ENCODE measurements at places on chromosomes 5 and 9.

GRCh38 chr5:54146916-54147315 is 163.5 kb downstream of the ARL15 start:
- H3K4me1 ChIP-seq, result no peaks in the 10 kb centered on the region
- H3K4me3 ChIP-seq, result no peak overlapping the region
- H3K27me3 ChIP-seq, result no peaks in the 10 kb centered on the region

DNA sequence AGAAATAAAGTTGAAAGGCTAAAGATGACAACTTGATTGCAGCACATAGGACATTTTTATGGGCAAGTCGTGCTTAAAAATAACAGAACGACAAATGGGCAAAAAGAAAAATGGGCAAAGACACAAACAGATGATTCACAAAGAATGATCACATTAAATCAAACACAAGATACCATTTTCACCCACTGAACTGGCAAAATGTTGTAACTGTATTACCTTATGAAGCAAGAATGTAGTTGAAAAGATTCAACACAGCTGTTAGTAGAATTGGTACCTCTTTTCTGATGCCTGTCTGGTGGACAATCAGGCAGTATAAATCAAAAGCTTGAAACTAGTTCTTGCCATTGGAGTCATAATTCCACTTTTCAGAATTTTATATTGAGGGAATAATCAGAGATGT is 81.0 kb upstream of the PALM2AKAP2 start:
- H3K4me1 ChIP-seq, result no peaks in the 10 kb centered on the region
- H3K27me3 ChIP-seq, result no peaks in the 10 kb centered on the region
- H3K4me3 ChIP-seq, result no peak overlapping the region
- DNase-seq, result no peak

GRCh38 chr9:74736646-74737045 is 151.1 kb downstream of the TRPM6 start:
- no peak overlapping the region for H3K27ac ChIP-seq
- no peak for DNase-seq
- no peaks in the 10 kb centered on the region for H3K27me3 ChIP-seq
- no peaks in the 10 kb centered on the region for H3K4me1 ChIP-seq
- no peak overlapping the region for H3K4me3 ChIP-seq

DNA sequence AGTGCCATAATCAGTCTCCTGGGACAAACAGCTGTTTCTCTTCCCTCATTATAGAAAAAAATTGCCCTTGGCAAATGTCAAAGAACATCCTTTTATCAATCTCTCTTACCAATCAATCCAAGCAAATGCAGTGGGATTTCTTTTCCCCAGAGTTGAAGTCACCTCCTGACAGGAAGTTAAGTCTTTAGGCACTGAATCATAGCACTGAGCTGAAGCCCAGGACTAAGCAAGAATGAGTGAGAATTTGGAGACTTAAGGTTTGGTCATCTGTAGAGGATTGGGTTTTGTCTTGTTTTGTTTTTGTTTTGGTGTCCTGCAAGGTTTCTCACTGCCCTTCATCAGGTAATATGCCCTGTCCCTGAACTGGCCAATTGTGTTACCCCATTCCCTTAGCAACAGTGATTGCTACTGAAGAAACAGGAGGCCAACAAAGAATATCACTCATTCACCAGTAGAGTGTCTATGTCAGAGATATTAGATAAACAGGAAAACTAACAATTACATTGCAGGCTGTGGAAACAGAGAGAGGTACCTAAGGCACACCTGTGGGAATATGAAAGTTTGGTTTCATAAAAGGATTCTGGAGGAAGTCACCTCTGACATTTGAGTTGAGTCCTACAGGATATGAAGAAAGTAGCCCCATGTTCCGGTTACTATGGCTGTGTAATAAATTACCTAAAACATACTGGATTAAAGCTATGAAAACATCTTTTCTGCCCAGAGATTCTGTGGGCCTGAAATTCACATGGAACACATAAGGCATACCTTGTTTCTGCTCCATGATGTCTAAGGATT is 4.5 kb upstream of the FXN start:
- no peaks in the 10 kb centered on the region for H3K27me3 ChIP-seq
- no peaks in the 10 kb centered on the region for H3K36me3 ChIP-seq
- no peak for DNase-seq
- H3K4me3 ChIP-seq, result no peak overlapping the region
- H3K27ac ChIP-seq, result no peak overlapping the region

DNA sequence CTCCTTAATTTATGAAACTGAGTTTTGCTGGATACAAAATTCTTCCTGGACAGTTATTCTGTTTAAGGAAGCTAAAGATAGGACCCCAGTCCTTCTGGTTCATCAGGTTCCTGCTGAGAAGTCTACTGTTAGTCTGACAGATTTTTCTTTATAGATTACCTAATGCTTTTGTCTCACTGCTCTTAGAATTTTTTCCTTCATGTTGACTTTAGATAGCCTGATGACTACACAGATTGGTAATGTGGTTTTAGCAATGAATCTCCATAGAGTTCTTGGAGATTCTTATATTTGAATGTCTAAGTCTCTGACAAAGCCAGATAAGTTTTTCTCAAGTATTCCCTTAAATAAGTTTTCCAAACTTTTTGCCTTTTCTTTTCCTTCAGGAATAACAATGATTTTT is 419.7 kb downstream of the CDH10 start:
- no peak overlapping the region for H3K27ac ChIP-seq
- no peak for DNase-seq
- H3K4me3 ChIP-seq, result no peak overlapping the region
- H3K27me3 ChIP-seq, result no peaks in the 10 kb centered on the region
- peaks cover 15% of the 10 kb centered on the region for H3K4me1 ChIP-seq

GRCh38 chr9:131837836-131838235 is 98.0 kb upstream of the RAPGEF1 start:
- no peaks in the 10 kb centered on the region for H3K4me1 ChIP-seq
- no peak overlapping the region for H3K4me3 ChIP-seq
- no peaks in the 10 kb centered on the region for H3K36me3 ChIP-seq
- peaks cover 96% of the 10 kb centered on the region for H3K27me3 ChIP-seq
- no peak for DNase-seq

DNA sequence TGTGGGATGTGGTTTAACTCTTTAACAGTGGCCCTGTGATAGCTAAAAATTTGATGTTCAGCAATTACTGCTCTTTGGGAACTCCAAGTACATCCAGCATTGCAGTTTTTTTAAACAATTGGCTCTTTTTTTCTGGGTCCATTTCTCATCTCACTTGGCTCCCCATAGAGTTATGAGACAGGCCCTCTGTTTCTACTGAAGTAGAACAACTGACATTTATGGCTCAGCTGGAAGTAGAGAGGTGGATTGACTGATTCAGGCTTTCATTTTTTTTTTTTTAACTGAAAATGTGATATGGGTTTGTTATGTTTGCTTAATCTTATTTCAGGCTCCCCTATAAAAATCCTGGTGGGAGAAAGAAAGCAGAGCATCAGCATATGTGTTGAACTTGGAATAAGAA is 96.6 kb upstream of the CD180 start:
- no peaks in the 10 kb centered on the region for H3K27me3 ChIP-seq
- DNase-seq, result no peak
- no peak overlapping the region for H3K4me3 ChIP-seq

- peaks cover 4% of the 10 kb centered on the region for H3K4me1 ChIP-seq
- H3K36me3 ChIP-seq, result no peaks in the 10 kb centered on the region
- H3K27me3 ChIP-seq, result no peaks in the 10 kb centered on the region
- H3K27ac ChIP-seq, result no peak overlapping the region
- H3K4me3 ChIP-seq, result no peak overlapping the region
These were observed 192.9 kb upstream of the SLC27A6 start for GRCh38 chr5:128772356-128772755.

DNA sequence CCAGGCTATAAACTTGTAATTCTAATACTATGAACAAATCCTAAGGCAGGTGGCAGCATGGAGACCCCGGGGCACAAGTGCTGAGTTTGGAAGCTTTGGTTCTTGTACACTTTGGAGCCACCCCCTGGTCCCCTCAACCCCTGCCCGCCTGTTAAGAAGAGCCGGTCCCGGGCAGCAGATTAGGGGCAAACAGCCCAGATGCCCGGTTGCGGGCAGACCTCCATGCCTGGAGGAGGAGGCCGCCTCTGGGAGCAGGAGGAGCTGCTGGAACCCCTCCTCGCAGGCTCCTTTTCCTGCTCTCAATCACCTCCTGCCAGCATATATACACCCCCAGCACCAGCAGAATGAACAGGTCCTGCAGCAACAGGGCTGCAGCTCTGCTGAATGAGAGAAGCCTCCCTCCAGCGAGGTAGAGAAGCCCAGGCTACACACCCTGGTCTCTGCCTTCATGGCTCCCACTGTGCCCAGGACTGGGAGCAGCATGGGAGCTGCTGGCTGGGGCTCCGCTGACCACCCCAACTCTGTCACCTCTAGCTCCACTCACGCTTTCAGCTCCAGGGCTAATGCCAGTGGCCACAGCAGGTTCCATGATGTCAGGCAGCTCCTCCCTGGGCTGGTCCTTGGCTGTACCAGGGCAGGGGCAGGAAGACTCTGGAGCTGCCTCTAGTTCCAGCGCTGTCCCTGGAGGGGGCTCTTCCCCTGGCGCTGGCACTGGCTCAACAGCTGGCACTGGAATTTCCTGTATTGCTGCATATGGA is 1713.5 kb upstream of the ACO1 start:
- H3K27ac ChIP-seq, result no peak overlapping the region
- H3K36me3 ChIP-seq, result no peaks in the 10 kb centered on the region
- no peak overlapping the region for H3K4me3 ChIP-seq
- DNase-seq, result no peak

GRCh38 chr5:78756858-78757257 is 108.3 kb upstream of the LHFPL2 start:
- H3K27ac ChIP-seq, result no peak overlapping the region
- no peak overlapping the region for H3K4me3 ChIP-seq
- peaks cover 30% of the 10 kb centered on the region for H3K4me1 ChIP-seq
- H3K36me3 ChIP-seq, result no peaks in the 10 kb centered on the region
- no peak for DNase-seq

- DNase-seq, result no peak
- no peak overlapping the region for H3K27ac ChIP-seq
- peaks cover 12% of the 10 kb centered on the region for H3K4me1 ChIP-seq
- no peaks in the 10 kb centered on the region for H3K36me3 ChIP-seq
- H3K27me3 ChIP-seq, result no peaks in the 10 kb centered on the region
- no peak overlapping the region for H3K4me3 ChIP-seq
These were observed 293.5 kb upstream of the C9orf72 start for GRCh38 chr9:27866741-27867140.

DNA sequence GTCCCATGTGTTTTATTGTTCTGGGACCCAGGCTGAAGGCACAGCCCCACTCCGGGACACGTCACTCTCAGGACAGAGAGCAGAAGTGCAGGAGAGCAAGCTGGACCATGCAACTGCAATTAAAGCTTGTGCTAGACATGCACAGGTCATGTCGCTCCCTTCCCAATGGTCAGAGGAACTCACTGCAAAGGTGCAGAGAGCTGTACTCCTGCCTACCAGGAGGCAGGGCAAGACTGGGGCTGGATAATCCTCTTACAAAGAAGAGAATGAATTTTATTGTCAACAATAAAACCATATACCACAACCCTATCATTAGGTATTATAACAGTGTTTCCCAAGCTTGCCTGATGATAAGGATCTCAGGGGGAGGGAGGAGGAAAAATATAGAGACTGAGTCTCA is 74.0 kb upstream of the NEK6 start:
- DNase-seq, result no peak
- no peaks in the 10 kb centered on the region for H3K36me3 ChIP-seq
- H3K4me1 ChIP-seq, result no peaks in the 10 kb centered on the region
- no peak overlapping the region for H3K4me3 ChIP-seq
- H3K27ac ChIP-seq, result no peak overlapping the region
- no peaks in the 10 kb centered on the region for H3K27me3 ChIP-seq
